ENCODE measurements at places on chromosomes 5 and 9.

- no peak for DNase-seq
Observed at GRCh38 chr9:5321058-5321457, 16.5 kb upstream of the RLN2 start.

DNA sequence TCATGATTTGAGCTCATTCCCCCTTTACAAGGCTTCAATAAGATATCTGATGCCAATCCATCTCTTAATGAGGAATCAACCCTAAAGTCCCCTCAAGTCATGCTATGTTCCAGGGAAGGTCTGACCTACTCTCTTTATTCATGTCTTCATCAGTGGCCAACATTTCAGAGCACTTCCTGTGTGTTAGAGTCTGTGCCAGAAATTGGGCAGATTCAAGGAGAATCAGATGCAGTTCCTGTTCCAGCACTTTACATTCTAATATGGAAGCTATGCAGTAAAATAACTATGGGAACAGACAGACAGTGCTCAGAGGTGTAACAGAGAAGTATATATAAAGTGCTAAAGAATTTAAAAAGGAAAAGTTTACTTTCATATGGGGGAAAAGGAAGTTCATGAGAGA lies 193.4 kb upstream of the NR4A3 start:
- no peak for DNase-seq

- no peak for DNase-seq
Observed at GRCh38 chr9:91642771-91643170, 219.1 kb upstream of the NFIL3 start.

- DNase-seq = no peak
Observed at GRCh38 chr5:167219298-167219697, 1072.1 kb upstream of the WWC1 start.

GRCh38 chr9:105193560-105193959 lies 50.9 kb upstream of the SLC44A1 start:
- no peak for DNase-seq

DNA sequence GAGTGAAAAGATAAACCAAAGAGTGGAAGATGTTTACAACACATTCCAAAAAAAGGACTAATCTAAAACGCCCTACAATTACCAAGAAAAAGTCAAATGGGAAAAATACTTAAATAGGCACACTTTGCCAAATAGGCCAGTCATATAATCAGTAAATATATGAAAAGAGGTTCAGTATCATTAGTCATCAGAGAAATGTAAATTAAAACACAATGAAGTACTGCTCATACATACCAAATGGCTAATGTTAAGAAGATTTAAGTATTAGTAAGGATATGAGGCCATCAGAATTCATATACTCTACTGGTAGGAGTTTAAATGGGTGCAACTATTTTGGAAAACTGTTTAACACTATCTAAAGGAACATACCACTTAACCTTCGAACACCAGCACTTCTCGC lies 47.6 kb downstream of the ZDHHC21 start:
- no peak for DNase-seq

DNA sequence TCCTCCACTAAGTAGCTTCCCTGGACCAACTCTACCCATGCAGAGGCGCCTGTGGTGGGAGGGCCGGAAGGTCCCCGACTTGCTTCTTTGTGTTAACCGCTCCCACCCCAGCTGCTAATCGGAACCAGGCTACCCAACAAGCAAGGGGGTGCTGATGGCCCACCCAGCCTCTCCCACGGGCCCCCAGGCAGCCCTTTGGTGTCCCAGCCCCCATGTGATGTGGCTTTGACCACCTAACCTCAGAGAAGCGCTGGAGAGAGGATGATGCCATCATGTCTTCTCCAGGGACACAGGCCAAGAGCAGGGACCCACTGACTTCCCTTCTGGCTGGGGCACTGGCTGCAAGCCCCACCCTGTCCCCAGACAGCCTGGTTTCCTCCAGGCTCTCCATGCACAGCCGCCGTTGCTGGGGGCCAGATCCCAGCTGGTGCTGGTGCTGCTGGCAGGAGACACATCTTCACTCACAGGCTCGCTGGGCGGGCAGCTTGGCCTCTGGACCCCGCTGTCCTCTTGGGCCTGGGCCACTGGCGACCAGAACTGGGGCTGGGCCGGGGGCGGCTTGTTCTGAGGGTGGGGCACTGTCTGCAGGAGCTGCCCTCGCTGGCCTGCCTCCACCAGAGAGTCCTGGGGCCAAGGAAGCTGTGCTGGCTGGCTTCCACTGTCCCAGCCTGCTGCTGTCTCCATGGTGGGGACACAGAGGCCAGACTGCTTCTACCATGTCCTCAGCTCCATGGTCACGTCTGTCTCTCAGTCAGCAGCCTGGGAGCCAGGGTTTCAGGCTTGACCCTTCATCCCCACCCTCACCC lies 27.8 kb downstream of the LAMC3 start:
- no peak for DNase-seq

GRCh38 chr5:35741126-35741716 lies 115.5 kb upstream of the IL7R start:
- DNase-seq = no peak

DNA sequence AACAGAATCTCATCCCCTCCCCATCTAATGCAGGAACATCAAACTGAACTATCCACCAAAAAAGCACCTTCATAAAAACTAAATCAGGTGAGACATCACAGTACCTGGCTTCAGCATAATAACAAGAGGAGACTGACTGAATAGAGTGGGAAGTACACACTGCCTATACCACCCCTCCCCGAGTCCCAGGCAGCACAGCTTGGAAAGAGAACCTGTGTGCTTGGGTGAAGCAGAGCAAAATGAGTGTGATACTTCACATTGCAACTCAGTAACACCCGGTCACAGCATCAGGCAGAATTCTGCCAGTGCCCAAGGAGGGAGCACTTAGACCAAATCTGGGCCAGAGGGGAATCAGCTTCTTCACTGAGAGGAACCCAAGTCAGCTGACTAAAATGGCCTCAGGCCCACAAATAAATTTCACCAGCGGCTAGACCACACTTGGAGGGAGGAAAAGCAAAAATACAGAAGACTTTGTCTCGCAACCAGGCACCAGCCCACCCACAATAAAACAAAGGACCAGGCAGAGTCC lies 69.3 kb upstream of the OR2K2 start:
- no peak for DNase-seq

- DNase-seq = no peak
Observed at GRCh38 chr5:113520899-113521298, 7.4 kb downstream of the YTHDC2 start.

- no peak for DNase-seq
Observed at GRCh38 chr5:115179030-115179393, 9.3 kb upstream of the TRIM36 start.

- DNase-seq = no peak
Observed at GRCh38 chr5:43244823-43245565, 53.0 kb downstream of the NIM1K start.

DNA sequence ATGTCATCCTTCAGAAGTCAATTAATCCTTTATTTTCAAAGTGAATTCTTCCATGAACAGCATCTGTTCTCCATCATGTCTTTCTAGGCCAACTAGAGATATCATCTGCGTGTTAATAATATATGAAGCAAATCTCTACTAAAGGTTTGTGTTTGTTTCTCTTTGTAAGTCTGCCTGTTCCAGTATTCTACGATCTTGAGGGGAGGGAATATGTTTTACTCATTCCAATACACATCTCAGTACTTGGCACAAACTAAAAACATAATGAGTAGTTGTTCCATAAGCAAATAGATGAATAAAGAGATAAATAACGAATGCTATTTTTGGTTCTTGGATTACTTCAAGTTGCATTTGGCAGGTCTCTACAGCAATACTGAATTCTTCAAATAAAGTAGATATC lies 470.7 kb upstream of the GRIN3A start:
- DNase-seq = no peak

DNA sequence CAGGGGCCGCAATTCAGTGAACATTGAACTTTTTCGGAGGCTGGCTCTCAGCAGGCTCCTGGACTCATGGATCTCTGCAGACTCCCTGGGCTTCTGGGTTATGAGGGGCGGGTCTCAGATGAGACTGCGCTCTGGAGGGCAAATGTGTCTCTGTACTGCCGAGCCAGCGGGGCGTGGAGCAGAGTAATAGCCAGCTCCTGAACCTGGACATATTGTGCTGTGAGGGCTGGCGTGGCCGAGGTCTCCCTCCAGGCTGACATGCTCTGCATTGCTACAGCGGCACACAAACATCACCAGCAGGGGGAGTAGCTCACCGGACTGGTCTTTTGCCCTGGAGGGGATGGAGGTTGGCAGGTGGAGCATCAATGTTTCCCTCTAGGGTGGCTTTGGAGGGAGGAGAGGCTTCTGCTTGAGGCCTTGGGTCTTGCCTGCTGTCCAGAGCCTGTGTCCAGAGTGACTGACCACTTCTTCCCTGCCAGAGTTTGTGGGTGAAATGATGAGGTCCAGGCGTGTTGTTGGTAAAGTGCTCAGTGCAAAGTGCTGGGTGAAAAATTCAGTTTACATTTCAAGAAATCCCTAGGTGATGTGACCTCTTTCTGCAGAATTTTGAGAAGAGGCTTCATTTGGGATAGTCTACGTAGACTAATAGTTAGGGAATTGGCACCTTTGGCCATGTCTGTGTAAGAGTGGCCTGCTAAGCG lies 10.9 kb upstream of the GADD45G start:
- no peak for DNase-seq

- no peak for DNase-seq
Observed at GRCh38 chr5:169201597-169201996, 99.3 kb downstream of the SLIT3 start.

DNA sequence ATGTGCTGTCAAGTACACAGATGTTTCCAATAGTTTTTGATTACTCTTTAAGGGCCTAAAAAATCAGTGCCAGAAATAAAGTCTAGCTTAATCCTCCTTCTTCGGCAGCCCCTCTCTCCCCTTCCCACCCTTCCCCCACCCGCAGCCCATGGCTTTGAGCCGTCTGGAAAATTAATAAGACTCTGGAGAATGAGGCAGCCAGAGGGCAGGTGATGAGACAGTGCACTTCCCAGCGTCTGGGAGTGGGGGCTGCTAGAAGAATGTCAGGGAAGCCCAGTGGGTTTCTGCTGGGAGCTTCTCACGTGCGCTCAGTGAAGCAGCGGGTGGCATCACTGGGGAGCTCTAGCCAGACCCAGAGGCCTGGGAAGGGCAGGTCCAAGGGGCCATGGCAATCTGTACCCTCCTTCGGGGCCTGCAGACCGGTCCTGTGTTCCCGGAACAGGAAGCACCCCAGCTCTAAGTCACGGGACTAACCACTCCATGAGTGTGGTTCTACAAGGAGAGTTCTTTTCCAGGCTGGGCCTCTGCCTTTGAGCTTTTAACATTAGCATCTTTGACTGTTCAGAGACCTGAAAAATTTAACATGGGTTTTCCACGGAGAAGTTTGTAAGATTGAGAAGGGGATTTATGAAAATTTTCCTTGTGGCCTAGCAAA lies 164.8 kb upstream of the OTULINL start:
- no peak for DNase-seq

GRCh38 chr9:107108342-107109130 lies 174.5 kb upstream of the RAD23B start:
- DNase-seq = no peak

DNA sequence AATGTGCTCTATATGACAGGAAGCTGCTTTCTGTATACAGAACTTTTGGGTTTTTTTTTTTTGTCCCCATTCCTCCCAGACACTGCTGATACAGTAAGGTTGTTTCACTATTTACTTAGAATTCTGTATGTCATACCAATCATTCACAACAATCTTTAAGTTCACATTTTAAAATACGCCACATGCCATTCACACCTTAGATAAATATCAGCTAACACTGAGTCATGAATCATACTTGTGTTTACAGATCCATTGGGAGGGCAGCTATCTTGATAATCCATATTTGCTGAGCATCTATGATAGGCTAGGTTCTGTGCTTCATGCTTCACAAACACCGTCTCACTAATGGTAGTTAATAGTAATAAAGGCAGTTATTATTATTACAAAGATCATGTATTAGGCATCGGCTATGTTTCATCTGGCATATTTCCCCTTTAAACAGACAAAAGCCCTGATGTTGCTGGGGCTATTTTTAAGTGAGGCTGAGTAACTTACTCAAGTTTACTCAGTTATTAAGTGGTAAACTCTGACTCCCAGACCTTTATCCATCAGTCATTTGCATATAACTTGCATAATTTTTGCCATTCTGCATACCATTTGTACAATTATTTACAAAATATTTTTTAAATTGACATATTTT lies 152.2 kb upstream of the HMHB1 start:
- DNase-seq = no peak

- no peak for DNase-seq
Observed at GRCh38 chr9:121567500-121568342, 68.1 kb upstream of the GGTA1 start.

GRCh38 chr5:175701797-175702196 lies 43.9 kb downstream of the HRH2 start:
- no peak for DNase-seq

GRCh38 chr9:36878986-36879982 lies 154.8 kb downstream of the PAX5 start:
- no peak for DNase-seq

- DNase-seq = no peak
Observed at GRCh38 chr5:115184770-115185169, 15.1 kb upstream of the TRIM36 start.

DNA sequence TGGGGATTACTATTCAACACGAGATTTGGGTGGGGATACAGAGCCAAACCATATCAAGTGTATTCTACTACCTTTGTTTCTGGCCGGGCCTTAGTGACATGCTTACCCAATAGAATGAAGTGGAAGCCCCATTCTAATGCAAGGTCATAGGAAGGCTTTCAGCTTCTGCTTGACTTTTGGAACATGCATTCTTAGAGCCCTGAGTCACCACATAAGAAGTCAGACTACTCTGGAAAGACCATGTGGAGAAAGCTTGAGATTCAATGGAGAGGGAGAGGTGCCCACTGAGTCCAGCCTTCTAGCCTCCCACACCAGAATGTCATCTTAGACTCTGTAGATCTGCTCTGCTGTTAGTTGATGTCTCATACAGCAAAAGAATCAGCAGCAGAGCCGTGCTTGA lies 155.7 kb upstream of the FBN2 start:
- no peak for DNase-seq

- DNase-seq = no peak
Observed at GRCh38 chr5:10372726-10373709, 19.5 kb downstream of the MARCHF6 start.

DNA sequence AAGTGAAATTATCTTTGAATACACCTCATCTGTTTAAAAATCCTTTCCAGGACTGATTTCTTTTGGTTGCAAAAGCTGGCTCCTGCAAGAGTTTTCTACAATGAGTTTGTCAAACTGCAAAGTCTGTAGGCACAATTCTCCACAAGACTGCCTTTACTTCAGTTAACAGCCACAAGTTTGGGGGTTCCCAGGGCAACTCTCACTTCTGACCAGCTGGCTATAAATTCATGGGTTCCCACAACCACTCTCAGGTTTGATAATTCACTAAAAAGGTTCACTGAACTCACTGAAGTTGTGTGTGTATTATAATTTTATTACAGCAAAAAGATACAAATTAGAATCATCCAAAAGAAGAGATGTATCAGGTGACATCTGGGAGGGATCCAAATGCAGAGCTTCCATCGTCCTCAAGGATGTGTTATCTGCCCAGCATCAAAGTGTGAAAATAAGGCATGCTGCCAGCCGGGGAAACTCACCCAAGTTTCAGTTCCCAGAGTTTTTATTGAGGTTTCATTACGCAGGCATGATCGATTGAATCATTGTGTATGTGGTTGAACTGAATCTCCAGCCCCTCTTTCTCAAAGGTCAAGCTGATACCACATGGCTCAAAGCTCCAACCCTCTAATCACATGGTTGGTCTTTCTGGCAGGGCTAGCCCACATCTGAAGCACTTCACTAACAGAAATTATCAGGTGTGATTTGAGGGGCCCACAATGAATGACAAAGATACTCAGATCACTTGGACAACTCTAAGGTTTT lies 19.0 kb upstream of the PSIP1 start:
- no peak for DNase-seq

- DNase-seq = no peak
Observed at GRCh38 chr9:35488566-35489312, 1.2 kb upstream of the RUSC2 start.

Data from DMS 273 treated with DMSO at 0.1 percent for 48 hours (cell line).